ENCODE measurements at places on chromosomes 1 and 21. TPM values are rescaled to one million over a fixed set of nuclear protein-coding genes. Genes with fewer than 3 reads are reported as not detected.

DNA sequence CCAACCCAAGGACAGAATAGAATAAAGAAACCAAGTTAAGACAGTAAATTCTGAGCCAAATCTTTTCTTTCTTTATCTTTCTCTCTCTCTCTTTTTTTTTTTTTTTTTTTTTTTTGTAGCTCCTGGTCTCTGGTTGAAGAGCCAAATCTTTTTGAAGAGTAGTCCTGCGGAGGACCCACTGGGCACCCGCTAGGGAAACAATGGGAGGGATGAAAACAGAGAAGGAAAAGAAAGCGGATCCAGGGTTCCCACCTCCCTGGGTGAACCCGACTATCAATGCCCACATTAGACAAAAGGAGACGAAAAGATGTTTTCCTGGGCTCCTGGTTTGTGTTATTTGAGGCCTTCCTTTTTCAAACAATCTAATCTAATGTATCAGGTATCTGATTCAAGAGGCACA, 49.8 kb upstream of the FBXO28 start:
- H3K27me3 ChIP-seq = no peaks in the 10 kb centered on the region
- no peak overlapping the region for H3K27ac ChIP-seq
- H3K4me1 ChIP-seq = peaks cover 33% of the 10 kb centered on the region
- no peak overlapping the region for H3K4me3 ChIP-seq
- DNase-seq = no peak

The CELA2A gene
- polyA plus RNA-seq = 0.18 TPM

The LCE2C gene
- not detected for polyA plus RNA-seq

- no peaks in the 10 kb centered on the region for H3K27me3 ChIP-seq
- DNase-seq = no peak
- H3K36me3 ChIP-seq = no peaks in the 10 kb centered on the region
- H3K4me1 ChIP-seq = no peaks in the 10 kb centered on the region
- H3K27ac ChIP-seq = no peak overlapping the region
- no peak overlapping the region for H3K4me3 ChIP-seq
Observed at GRCh38 chr1:18404460-18404859, 76.3 kb upstream of the KLHDC7A start.

DNA sequence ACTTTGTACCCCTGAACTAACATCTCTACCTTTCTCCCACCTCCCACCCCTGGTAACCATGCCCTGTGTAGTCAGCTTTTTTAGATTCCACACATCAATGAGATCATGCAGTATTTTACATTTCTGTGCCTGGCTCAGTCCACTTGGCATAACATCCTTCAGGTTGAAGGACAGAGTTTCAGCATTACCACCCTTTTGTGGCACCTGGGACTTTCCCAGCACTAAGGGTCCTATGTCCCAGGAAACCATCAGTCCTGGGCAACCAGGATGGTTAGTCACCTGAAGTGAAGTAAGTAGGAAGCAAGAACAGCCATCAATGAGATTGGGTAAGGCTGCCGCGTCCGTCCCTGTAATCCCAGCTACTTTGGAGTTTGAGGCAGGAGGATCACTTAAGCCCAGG, 370.6 kb downstream of the SIPA1L2 start:
- no peak overlapping the region for H3K4me3 ChIP-seq
- H3K27ac ChIP-seq = no peak overlapping the region

GRCh38 chr1:225544263-225544662, 108.7 kb downstream of the ENAH start:
- no peak overlapping the region for H3K27ac ChIP-seq
- DNase-seq = no peak
- H3K27me3 ChIP-seq = no peaks in the 10 kb centered on the region
- no peaks in the 10 kb centered on the region for H3K36me3 ChIP-seq
- no peaks in the 10 kb centered on the region for H3K4me1 ChIP-seq

- H3K27ac ChIP-seq = no peak overlapping the region
- H3K4me3 ChIP-seq = no peak overlapping the region
- DNase-seq = no peak
- H3K4me1 ChIP-seq = no peaks in the 10 kb centered on the region
Observed at GRCh38 chr1:206040328-206040727, 12.6 kb upstream of the RHEX start.

Data from large intestine (tissue), 12 donors.